ENCODE measurements at places on chromosomes 1 and 21.

GRCh38 chr21:17688912-17689874 lies 76.5 kb upstream of the BTG3 start:
- peak; percentile 27 for DNase-seq

GRCh38 chr1:187527346-187527745 lies 698.6 kb downstream of the PLA2G4A start:
- no peak for DNase-seq

DNA sequence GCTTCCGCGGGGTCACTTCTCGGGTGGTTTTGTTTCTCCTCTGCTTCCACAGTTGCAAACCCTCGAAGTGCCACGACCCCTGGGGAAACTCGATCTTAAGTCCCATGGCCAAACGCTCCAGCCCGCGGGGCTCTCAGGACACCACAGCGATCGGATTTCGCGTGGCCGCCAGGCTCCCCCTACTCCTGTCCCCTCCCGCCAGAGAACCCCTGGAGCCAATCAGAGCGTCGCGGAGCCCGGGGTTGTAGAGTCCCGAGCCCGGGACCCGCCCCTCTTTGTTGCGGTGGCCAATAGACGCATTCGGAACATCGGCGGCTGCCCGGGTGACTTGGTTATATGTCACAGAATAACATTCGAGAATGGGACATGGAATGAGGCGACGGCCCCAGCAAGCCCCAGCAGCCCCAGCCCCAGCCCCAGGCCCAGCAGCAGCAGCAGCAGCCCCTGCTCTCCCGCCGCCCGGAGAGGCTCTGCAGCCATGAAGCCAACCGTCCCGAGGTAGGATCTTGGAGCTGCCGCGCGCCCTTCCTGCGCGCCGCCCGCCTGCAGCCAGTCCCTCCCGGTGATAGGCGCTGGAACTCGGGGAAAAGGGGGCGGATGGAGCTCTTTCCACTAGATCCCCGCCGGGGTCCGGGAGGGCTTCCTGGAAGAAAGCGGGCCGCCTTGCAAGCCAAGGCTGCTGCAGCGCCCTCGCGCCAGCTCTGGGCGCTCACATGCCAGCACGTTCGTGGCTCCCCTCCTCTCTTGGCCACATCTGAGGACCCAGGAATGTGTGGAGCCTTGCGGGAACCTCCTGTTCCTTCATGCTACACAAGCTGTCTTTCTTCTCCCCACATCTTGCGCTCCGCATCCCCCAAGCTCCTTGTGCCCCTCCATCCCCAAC lies at the start of gene VASH2:
VASH2 (plus strand) TSS at position 299 of the 883 bp plus-strand sequence. CDS start 1,002 bp downstream, outside the sequence.
- peak; percentile 74 for DNase-seq

- DNase-seq = no peak
Measured at GRCh38 chr1:107622966-107623365, 342.0 kb downstream of the VAV3 start.

GRCh38 chr1:84488107-84488506 lies 9.0 kb downstream of the RPF1 start:
- DNase-seq = no peak

- no peak for DNase-seq
Measured at GRCh38 chr1:204692841-204693356, 7.4 kb upstream of the LRRN2 start.

DNA sequence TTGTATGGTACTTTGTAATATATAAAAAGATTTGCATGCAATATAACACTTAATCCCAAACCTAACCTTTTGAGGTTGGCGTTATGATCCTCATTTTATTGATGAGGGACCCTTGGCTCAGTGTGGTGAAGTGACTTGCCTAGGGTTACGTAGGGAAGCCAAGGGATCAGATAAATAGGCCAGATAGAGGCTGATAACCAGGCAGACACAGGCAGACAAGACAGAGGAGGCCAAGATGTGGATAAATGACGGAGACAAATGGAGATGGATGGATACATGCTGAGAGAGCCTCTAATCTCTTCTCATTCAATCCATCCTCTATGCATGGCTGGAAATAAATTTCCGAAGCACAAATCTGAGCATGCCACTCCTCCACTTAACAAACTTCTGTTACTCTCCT lies 136.9 kb upstream of the SPATA6 start:
- DNase-seq = no peak

DNA sequence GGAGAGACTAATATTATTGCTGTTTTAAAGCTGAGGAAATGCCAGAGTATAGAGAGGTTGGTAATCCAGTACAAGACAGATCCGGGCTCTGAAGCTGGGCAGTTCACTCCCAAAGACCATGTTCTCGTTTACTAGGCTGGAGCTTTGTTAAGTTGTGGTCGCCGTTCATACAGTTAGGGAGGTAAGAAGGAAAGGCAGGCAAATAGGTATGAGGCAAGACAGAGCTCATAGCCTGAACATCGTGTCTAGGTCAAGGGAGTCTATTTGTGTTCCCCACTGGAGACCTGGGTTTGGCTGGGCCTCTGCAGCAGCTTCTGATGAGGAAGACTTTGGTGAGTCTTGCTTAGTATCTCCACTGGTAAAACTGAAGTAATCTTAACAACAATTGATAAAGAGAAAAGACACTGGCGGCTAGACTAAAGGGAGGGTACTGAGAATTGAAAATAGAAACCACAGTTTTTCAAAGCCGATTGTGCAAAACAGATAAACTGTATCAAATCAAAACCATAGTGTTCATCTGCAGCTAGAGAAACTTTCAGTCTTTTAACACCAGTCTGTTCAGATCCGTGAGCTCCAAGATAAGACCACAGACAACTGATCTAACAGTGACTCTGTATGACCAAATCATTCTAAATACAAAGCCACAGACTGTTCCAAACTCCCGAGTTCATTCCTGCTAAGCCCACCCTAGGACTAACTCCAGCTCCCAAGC lies 217.0 kb upstream of the FAM78B start:
- no peak for DNase-seq

- no peak for DNase-seq
Measured at GRCh38 chr1:23693599-23693998, 2.0 kb downstream of the RPL11 start.

- no peak for DNase-seq
Measured at GRCh38 chr1:76944942-76945341, 77.7 kb downstream of the ST6GALNAC5 start.

- no peak for DNase-seq
Measured at GRCh38 chr21:37165586-37165985, 92.5 kb downstream of the TTC3 start.

- DNase-seq = no peak
Measured at GRCh38 chr1:39992234-39992633, 37.3 kb downstream of the MFSD2A start.

- no peak for DNase-seq
Measured at GRCh38 chr1:216237927-216238542, 185.2 kb downstream of the USH2A start.

- no peak for DNase-seq
Measured at GRCh38 chr1:28631713-28632112, 11.2 kb downstream of the TAF12 start.

GRCh38 chr1:117698398-117699160 lies 92.7 kb downstream of the TENT5C start:
- DNase-seq = no peak

- no peak for DNase-seq
Measured at GRCh38 chr21:44930543-44930981, 9.3 kb upstream of the SLX9 start.

GRCh38 chr1:205977402-205978014 lies 25.7 kb downstream of the RAB7B start:
- DNase-seq = peak; percentile 80

GRCh38 chr1:202959276-202959620 lies 1.1 kb upstream of the ADIPOR1 start:
- DNase-seq = no peak

DNA sequence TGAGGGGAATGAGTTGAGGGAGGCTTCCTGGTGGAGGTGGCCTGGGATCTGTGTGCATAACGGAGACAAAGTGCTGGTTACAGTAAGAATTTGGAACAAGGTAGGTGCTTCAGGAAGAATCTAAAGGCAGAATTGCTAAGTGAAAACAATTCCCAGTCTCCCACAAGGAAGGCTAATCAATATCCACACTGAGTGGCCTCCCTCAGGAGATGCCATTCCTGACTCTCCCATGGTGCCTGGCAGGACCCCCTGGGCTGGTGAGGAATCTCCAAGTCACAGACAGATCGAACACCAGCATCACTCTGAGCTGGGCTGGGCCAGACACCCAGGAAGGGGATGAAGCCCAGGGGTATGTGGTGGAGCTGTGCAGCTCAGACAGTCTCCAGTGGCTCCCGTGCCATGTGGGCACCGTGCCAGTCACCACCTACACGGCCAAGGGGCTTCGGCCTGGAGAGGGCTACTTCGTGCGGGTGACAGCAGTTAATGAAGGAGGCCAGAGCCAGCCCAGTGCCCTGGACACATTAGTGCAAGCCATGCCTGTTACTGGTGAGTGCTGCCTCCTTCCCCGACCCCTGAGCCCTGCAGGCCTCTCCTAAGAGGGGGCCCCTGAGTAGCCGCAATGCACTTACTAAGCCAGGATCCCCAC lies 30.7 kb downstream of the IGFN1 start:
- DNase-seq = no peak

GRCh38 chr1:63898428-63899196 lies 124.8 kb downstream of the ROR1 start:
- DNase-seq = no peak

GRCh38 chr1:99266726-99267125 lies 2.4 kb downstream of the PLPPR4 start:
- DNase-seq = no peak

GRCh38 chr21:45948576-45949141 lies 32.9 kb upstream of the COL6A1 start:
- DNase-seq = no peak

DNA sequence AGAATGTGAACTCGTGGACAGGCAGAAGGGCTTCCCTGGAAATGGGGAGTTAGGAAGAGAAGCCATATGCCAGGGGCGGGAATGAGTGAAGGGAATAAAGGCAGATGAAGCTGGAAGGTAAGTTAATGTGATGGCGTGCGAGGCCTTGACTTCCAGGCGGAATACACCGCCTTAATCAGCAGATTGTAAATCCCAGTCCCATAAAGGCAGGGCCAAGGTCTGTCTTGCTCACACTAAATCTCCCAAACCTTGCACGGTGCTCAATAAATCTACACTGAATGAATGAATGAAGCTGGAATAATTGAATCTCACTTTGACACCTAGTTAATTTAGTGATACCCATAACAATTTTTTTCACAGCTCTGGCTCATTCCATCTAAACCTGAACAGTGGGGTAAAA lies 16.8 kb upstream of the PRDM2 start:
- no peak for DNase-seq

Measured in substantia nigra (tissue), 51 donors.